ENCODE measurements at places on chromosomes 5 and 9. TPM values are rescaled to one million over a fixed set of nuclear protein-coding genes. Genes with fewer than 3 reads are reported as not detected.

DNA sequence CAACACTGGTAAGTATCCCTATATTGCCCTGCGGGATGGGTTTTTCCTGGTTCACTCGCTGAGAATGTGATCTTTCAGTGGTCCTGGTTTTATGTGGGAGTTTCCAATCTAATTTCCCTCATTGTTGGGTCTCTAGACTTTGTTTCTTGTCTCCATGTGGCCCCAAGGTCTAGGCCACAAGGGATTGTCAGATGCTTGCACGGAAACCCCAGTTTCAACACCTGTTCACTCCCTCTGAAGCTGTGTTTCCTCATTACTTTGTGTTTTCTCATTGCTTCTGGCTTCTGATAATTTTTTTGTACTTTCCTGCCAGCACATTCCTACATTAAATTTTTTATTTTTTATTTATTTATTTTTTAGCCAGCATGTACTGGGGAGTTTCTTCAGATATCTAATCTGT is 191.5 kb downstream of the TTLL11 start:
- H3K27ac ChIP-seq, result no peak overlapping the region
- no peaks in the 10 kb centered on the region for H3K36me3 ChIP-seq
- no peak for DNase-seq
- H3K4me3 ChIP-seq, result no peak overlapping the region
- H3K4me1 ChIP-seq, result peaks cover 5% of the 10 kb centered on the region
- H3K27me3 ChIP-seq, result no peaks in the 10 kb centered on the region

GRCh38 chr5:148381906-148382305 is 1.9 kb upstream of the FBXO38 start:
- peaks cover 24% of the 10 kb centered on the region for H3K4me1 ChIP-seq
- no peaks in the 10 kb centered on the region for H3K27me3 ChIP-seq
- peaks cover 4% of the 10 kb centered on the region for H3K36me3 ChIP-seq
- no peak overlapping the region for H3K4me3 ChIP-seq
- no peak overlapping the region for H3K27ac ChIP-seq
- no peak for DNase-seq

DNA sequence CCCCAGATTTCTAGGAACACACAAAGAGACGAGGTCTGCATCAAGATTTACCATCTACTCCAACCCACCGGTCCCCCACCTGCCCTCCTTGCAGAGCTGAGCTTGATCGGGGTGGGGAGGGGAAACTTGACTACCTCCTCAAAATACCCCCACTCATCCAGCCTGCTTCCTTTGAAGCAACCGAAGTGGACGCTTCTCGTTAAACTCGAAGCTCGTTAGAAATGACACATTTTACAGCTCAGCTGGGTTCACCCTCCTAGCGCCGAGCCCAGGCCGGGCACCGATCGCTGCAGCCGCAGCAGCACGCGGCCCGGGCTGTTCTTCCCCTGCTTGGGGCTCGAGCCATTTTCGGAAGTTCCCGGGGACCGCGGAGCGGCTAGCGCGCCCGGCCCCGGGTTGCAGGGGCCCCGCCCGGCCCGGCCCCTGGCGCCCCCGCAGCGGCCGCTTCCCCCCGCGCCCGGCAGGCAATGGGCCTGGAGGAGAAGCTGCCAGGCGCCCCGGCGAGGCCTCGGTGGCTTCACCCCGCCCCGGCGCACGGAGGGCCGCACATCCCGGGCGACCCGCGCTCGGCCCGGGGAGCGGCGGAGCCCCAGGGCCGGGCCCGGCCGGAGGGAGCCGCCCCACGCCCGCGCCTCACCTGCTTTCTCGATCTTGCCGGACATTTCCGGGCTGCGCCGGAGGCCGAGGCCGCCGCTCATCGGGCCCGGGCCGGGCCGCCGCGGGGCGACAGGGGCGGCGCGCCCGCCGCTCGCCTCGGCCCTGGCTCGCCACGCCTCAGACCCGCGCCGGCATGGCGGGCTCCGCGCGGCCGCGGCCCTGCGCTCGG is 530 bp downstream of the RAPGEF1 start:
- peak overlapping the region; percentile 70 for H3K4me3 ChIP-seq
- H3K27ac ChIP-seq, result peak overlapping the region; percentile 92
- no peak for DNase-seq
- peaks cover 39% of the 10 kb centered on the region for H3K4me1 ChIP-seq
- no peaks in the 10 kb centered on the region for H3K36me3 ChIP-seq

GRCh38 chr9:79123415-79123814 is 448.4 kb upstream of the TLE4 start:
- H3K4me3 ChIP-seq, result no peak overlapping the region
- no peaks in the 10 kb centered on the region for H3K36me3 ChIP-seq
- no peaks in the 10 kb centered on the region for H3K27me3 ChIP-seq
- H3K27ac ChIP-seq, result no peak overlapping the region
- no peaks in the 10 kb centered on the region for H3K4me1 ChIP-seq
- no peak for DNase-seq

GRCh38 chr5:60178101-60178500 is 284.6 kb upstream of the PDE4D start:
- H3K4me3 ChIP-seq, result no peak overlapping the region
- no peak overlapping the region for H3K27ac ChIP-seq
- no peak for DNase-seq

- H3K4me1 ChIP-seq, result no peaks in the 10 kb centered on the region
- H3K27me3 ChIP-seq, result no peaks in the 10 kb centered on the region
These were observed 32.1 kb downstream of the PRUNE2 start for GRCh38 chr9:76873821-76874220.

GRCh38 chr5:158534203-158534602 is 565.5 kb downstream of the EBF1 start:
- no peaks in the 10 kb centered on the region for H3K27me3 ChIP-seq
- H3K36me3 ChIP-seq, result no peaks in the 10 kb centered on the region
- H3K27ac ChIP-seq, result no peak overlapping the region
- no peak overlapping the region for H3K4me3 ChIP-seq
- no peak for DNase-seq

GRCh38 chr5:119292701-119293515 is 62.9 kb upstream of the TNFAIP8 start:
- H3K4me3 ChIP-seq, result no peak overlapping the region
- peaks cover 43% of the 10 kb centered on the region for H3K4me1 ChIP-seq
- no peak for DNase-seq
- no peaks in the 10 kb centered on the region for H3K27me3 ChIP-seq
- no peaks in the 10 kb centered on the region for H3K36me3 ChIP-seq

DNA sequence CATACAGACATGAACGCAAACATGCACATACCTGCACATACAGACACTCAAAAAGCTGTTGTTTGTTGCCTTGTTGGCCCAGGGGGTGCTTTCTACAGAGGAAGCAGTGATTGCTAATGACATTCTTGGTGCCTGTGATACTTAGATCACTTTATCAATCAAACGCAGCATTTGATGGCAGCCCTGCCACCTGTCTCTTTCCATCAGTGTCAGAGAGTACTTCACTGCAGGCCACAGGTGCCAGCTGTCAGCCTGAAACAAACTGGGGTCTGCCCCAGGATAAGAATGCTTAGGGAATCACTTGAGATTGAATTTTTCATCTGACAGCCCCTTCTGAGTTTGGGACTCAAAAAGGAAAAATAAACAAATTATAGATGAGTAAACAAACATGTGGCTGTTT is 388.9 kb upstream of the SGCD start:
- no peaks in the 10 kb centered on the region for H3K4me1 ChIP-seq
- no peak for DNase-seq
- H3K4me3 ChIP-seq, result no peak overlapping the region
- no peak overlapping the region for H3K27ac ChIP-seq

DNA sequence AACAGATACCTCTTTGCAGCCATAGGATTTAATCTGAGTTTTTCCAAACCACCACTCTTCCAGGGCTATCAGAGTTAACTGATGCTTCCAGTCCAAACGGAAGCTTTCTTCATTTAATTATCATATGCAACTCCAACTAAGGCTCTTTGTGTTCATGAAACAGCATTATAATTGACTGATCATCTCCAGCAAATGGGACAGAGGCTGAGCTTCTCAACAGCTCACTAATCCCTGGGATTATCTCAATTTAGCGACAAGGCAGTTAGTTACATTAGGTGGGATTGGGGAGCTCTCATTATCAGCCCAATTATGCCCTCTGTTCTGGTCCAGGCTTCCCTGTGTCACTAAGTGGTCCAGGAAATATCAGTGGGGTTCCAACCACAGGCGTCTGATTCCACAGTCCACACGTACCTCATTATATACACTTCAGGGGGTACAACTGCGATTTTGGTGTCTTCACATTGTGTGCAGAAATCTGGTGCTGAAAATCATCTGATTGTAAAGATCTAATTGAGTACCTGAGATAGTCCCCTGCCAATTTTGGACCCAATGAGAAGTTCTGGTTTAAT is 313.5 kb upstream of the PANK3 start:
- H3K4me3 ChIP-seq, result no peak overlapping the region
- H3K36me3 ChIP-seq, result no peaks in the 10 kb centered on the region
- H3K27ac ChIP-seq, result no peak overlapping the region
- no peaks in the 10 kb centered on the region for H3K4me1 ChIP-seq
- DNase-seq, result no peak

GRCh38 chr9:107375651-107376369 is 92.7 kb downstream of the RAD23B start:
- no peaks in the 10 kb centered on the region for H3K27me3 ChIP-seq
- no peak overlapping the region for H3K27ac ChIP-seq
- no peak overlapping the region for H3K4me3 ChIP-seq

DNA sequence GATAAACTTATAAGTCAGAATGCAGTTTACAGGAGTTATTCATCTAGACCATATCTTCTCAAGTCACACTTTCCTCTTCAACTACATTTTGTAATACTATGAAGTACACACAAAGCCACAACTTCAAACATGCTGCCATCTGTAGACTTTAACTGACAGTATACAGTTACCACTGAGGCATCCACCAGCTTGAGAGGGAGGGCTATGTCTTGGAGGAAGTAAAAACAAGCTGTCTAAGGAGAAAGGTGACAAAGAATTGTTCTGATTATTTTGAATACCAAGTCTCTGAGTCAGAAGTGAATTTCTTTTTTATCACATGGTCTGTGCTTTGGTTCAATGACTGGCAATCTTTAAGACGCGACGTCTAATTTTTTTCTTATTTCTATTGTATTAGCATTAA is 97.6 kb upstream of the CDH10 start:
- H3K27me3 ChIP-seq, result no peaks in the 10 kb centered on the region
- no peak overlapping the region for H3K27ac ChIP-seq
- DNase-seq, result no peak
- H3K36me3 ChIP-seq, result no peaks in the 10 kb centered on the region
- H3K4me3 ChIP-seq, result no peak overlapping the region

DNA sequence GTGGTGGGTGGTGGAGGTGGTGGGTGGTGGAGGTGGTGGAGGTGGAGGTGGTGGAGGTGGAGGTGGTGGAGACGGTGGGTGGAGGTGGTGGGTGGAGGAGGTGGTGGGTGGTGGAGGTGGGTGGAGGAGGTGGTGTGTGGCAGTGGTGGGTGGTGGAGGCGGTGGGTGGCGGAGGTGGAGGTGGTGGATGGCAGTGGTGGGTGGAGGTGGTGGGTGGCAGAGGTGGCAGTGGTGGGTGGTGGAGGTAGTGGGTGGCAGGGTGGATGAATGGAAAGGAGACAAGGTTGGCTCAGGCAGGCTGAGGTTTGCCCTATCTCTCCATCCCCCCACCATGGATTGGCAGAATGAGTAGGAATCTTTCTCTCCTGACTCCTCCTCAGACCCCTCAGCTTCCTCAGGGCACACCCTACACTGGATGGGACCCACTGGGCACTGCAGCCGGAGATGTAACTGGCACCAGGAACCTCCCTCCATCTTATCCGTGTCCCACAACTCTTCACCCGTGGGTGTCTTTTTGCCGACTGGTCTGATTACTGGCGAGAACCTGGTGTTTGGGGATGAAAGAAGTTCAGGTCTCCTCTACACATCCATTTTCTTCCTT is 166.3 kb downstream of the C9orf50 start:
- no peak overlapping the region for H3K4me3 ChIP-seq
- H3K27me3 ChIP-seq, result no peaks in the 10 kb centered on the region
- DNase-seq, result no peak
- H3K36me3 ChIP-seq, result no peaks in the 10 kb centered on the region

The IRGM gene
- not detected for total RNA-seq

The LRRC70 gene
- total RNA-seq, result 1.7 TPM
